ENCODE measurements at places on chromosomes 12 and 14.

DNA sequence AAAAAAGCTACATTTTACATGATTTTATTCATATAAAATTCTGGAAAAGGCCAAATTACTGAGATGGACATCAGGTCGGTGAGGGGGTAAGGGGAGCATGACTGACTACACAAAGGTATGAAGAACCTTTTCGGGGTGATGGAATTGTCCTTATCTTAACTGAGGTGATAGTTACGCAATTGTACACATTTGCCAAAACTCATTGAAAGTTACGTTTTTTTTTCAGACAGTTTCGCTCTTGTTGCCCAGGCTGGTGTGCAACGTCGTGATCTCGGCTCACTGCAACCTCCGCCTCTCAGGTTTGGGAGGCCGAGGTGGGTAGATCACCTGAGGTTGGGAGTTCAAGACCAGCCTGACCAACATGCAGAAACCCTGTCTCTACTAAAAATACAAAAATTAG, 29.4 kb upstream of the PLEKHG3 start:
- no peak for DNase-seq

DNA sequence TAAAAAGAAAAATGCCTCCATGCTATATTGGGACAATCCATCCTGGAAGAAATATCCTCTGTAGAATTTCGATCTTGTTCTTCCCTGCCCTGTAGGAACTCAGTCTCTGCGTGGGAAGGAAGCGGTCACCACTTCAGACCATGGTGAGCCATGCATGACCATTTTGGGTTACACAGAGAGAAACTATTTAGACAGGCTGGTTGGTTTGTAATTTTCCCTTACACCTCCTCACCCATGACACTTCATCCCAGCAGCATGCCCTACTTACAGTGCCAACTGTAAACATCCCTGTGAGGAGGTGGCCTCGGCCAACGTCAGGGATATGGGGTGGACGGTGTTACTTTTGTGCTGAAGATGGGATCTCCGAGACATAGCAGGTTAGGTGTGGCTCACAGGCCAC, 121.4 kb downstream of the SMOC1 start:
- no peak for DNase-seq

GRCh38 chr12:94849411-94849976, 154.0 kb downstream of the NDUFA12 start:
- DNase-seq = no peak

GRCh38 chr12:55624056-55624455, 12.6 kb upstream of the OR10P1 start:
- DNase-seq = no peak

- no peak for DNase-seq
Observed at GRCh38 chr14:80493620-80494019, 282.3 kb upstream of the DIO2 start.

- no peak for DNase-seq
Observed at GRCh38 chr12:108565146-108565545, 2.8 kb downstream of the ISCU start.

DNA sequence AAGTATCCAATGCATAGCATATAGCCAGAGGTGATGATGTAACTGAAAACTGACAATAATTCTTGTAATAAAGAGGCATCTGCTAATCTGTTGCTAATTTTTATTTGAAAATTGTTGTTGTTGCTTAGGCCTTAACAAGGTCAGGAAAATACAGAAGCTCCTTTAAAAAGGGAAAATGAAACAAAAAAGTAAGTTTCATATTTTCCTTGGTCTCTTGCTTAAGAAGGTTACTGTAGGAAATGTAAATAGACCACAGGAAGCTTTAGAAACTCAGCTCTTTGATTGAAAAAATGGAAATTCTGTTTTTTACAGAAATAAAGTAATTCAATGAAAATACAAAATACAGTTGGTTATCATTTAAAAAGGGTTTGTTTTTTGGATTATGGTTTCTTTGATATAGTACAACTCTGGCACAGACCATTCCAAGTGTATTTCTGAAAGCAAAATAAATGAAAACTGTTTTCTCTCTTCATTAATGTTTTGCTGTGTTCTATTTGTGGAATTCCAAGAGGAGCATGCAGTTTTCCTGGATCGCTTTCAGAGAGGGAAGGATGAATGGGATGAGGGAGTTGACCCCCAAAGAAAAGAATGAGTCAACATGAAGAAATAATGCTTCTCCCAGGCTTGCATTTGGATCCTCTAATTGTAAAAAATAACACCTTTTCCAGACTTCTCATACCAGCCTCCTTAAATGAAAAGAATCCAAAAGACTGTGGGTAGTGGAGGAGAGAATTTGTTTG, 398.0 kb upstream of the FAR2 start:
- no peak for DNase-seq

DNA sequence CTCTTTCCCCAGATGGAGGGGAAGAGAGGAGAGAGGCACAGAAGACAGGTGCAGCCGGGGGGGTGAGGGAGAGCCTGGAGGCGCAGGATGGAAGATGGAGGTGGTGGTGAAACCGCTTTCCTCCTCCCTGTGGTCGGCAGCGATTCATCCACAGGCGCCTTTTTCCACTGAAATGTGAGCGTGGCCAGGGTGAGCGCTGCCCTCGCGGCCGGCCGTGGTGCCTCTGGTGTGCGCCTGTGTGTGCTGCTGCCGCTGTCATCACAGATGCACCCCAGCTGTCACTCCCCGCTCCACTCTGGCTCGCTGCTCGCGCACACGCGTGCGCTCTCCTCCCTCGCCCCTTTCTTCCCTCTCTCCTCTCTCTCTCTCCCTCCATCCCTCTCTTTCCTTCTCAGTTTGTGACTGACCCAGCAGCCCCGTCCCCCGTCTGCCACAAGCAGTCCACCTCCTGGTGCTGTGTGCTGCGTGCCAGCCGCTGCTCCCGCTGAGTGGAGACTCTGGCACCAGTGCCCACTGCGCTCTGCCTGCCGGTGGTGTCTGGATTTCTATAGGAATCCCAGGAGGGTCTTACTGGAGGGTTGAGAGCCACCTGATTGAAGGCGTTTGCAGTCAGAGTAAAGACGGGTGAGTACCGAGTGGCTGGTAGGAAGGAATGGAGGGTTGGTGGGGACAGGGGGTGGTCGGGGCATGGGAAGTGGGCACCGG, at the start of gene LRTM2:
Gene LRTM2, plus strand, starts transcription at position 375 of the 705 bp plus-strand sequence. CDS start 7,584 bp downstream, outside the sequence.
- DNase-seq = no peak

GRCh38 chr12:5244513-5244972, 187.4 kb upstream of the NTF3 start:
- DNase-seq = no peak

DNA sequence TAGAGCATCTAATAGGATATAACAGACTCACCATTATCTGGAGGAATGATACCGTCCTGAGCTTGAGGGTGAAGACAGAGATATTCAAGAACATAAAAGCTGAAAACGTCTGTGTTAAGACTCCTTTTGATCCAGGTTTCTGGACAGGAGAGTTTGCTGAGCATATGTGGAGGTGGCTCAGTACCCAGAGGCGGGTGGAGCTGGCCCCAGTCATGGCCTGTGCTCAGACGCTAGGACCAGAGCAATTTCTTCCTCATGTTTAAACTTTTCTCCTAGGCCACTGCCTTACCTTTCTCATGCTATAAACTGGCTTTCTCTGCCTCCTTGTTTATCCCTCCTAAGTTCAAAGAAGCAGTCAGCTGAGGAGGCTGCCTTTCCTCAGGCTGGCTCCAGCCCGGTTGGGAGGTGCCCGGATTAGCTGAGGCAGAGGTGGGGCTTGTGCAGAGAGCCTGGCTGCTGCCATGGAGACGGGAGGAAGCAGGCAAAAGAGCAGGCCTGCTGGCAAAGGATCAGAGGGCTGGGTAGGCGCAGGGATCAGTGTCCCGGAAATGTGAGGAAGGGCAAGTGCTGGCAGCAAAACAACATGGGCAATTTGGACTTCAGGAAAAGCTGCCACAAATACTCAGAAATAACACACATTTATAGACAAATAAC, 13.7 kb downstream of the COA8 start:
- no peak for DNase-seq

DNA sequence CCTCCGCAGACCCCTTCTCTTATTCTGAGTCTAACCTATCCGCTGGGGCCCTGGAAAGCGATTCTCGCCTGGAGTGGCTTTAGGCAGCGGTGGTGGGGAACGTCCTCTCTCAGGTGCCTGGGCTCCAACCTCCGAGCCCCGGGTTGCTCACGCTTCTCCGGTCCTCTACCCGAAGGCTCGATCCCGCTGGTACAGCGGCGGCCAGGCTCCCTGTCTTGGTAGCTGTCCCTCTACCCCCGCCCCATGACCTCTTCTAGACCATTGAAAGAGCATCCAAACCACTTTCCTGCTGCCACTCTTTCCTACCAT, 505 bp upstream of the HEBP1 start:
- no peak for DNase-seq

DNA sequence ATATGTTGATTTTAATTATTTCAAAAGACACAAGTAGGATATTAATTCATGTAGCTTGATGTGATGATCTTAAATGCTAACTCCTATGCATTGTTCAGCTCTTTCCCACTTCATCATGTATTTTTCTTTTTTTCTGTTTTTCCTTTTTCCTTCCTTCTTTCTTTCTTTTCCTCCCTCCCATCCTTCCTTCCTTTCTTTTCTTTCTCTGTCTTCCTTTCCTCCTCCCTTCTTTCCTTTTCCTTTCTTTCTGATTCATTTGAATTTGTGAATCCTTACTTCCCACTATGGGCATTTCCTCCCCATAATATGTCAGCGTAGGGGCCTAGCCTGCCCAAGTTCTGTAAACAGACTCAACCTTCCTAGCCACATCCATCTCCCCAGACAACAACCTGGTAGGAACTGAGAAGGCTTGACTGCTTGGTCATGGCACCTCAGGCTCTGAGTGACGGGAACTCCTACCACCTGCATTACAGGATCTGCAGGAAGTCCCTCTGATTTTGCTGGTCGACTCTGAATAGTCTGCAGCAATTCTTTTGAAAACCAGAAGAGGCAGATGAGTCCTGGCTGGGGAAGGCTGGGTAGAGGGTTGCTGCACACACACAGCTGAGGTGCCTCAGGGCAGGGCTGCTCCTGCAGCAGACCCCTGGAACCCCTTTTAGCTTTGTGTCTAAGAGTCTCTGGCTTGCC, 33.4 kb upstream of the BHLHE41 start:
- DNase-seq = no peak

- no peak for DNase-seq
Observed at GRCh38 chr14:55433880-55434804, 6.3 kb downstream of the TBPL2 start.

- DNase-seq = no peak
Observed at GRCh38 chr12:1246637-1247036, 255.6 kb downstream of the ERC1 start.

DNA sequence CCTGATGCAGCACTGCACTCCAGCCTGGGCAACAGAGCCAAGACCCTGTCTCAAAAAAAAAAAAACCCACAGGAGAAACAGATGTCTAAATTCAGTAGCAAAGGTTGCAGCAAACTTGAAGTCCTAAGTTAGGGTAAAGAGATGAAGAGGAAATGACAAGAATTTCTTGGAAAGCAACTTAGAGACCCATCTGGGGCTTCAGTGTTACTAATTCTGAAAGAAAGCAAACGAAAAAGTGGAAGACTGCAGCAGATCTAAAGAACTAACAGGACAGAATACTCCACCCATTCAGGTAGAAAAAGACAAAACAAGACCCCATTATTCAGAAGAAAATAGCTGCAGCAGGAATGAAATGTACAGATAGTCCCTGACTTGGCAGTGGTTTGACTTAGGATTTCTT, 31.9 kb downstream of the RESF1 start:
- DNase-seq = no peak

DNA sequence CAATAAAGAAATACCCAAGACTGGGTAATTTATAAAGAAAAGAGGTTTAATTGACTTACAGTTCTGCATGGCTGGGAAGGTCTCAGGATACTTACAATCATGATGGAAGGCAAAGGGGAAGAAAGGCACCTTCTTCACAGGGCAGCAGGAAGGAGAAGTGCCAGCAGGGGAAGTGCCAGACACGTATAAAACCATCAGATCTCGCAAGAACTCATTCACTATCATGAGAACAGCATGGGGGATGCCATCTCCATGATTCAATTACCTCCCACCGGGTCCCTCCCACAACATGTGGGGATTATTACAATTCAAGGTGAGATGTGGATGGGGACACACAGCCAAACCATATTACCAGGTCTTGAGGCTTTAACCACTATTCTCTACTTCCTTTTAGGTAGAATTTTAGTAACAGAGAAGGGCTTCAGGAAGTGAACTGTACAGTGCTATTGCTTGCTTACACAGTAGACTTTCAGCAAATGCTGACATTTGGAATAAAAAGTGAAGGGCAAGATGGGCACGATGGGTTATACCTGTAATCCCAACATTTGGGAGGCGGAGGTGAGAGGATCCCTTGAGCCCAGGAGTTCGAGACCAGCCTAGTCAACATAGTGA, 40.8 kb upstream of the OR4E1 start:
- no peak for DNase-seq

GRCh38 chr12:72228424-72228823, 43.7 kb upstream of the TRHDE start:
- no peak for DNase-seq

GRCh38 chr14:33370426-33370825, 431.7 kb downstream of the NPAS3 start:
- DNase-seq = no peak

- no peak for DNase-seq
Observed at GRCh38 chr12:89363582-89363981, 11.3 kb upstream of the DUSP6 start.

DNA sequence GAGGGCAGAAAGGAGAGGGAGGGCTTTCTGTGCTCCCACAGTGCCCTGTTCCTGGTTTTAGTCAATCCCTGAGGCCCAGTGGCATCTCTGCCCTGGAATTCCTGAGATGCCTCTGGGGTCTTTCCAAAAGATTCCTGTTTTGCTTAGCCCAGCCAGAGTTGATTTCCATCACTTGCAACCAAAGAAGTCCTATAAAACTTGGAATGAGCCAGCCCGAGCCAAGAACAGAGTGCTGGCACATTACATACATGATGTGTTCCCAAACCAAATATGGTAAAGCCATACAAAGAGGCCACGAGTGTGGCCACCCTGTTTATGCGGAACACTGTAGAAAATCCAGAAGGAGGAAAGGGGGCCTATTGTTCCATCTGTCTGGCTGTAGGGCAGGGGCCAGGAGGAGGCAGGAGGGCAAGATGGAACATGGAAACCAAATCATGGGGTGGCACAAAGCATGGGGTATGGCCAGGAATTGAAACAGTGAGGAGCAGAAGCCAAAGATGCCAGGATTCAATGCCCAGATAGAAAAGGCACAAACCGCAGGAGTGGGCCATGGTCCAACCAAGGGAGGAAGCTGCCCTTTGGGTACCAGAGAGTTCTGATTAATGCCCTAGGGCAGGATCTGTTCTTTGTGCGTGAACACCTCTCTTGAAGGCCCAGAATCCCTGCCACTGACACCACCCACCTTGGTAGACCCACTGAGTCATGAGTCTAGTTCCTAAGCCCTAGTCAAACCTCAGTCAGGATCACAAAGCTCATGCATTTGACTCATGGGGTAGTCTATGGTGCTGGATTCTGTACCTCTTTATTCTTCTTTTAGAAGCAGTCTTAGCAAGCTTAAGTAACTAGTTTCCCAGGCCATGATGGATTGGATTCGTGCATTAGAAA, 75.2 kb downstream of the LRRC74A start:
- DNase-seq = no peak

DNA sequence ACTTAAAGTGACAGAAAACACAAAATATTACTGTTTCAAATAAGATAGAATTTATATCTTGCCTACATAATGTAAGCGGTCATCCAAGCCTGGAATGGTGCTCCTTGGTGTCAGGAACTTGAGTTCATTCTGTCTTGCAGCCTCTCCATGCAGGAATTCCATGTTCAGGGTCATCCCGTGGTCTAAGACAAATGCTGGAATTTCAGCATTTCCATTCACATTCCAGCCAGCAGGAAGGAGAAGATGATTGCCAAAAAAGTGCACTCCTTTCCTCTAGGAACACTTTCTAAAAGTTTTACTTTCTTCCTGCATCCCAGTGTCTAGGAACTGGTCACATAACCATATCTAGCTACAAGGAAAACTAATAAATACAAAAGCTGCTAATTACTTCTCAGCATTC, 106.3 kb downstream of the PTPRO start:
- DNase-seq = no peak

GRCh38 chr12:51388069-51388799, 3.0 kb downstream of the GALNT6 start:
- DNase-seq = no peak
